C1 segment of cervical spinal cord (tissue), 14 donors: ENCODE measurements at places on chromosomes 12 and 14.

- DNase-seq, result no peak
Observed at GRCh38 chr12:11902525-11902875, 168.2 kb upstream of the BCL2L14 start.

DNA sequence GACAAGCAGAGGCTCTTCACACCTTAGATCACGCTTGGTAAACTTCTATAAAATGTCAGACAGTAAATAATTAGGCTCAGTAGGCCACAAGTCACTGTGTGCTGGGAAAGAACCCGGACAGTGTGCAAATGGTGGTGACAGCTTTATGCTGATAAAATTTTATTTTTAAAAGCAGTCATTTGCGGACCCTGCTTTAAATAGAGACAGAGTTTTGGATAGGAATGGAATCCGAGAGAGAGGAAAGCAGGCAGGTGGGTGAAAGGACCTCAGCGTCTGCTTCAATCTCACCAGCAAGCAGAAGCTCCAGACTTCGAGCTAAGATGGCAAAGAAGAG lies 21.4 kb downstream of the ANKLE2 start:
- DNase-seq, result no peak

DNA sequence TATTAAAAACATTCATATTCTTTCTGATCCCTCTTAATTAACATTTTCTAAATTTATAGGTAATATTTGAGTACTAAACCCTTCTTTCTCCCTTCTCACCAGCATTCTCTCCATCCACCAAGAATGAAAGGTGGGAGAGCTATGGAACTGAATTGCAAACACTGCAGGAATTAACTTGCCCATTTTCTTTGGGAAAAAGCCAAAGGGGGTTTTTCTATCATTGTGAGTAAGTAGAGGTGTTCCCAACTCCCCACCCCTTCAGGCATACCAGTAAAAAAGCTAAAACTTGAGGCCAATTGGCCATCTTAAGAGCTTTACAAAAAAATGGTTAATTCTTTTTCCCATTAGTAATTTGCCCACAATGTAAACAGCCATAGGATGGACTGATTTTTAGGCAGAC lies 23.7 kb downstream of the PCNX1 start:
- no peak for DNase-seq

GRCh38 chr12:13044906-13045299 lies 722 bp downstream of the FAM234B start:
- no peak for DNase-seq

GRCh38 chr12:79344855-79345847 lies 345.6 kb downstream of the PAWR start:
- DNase-seq, result no peak

DNA sequence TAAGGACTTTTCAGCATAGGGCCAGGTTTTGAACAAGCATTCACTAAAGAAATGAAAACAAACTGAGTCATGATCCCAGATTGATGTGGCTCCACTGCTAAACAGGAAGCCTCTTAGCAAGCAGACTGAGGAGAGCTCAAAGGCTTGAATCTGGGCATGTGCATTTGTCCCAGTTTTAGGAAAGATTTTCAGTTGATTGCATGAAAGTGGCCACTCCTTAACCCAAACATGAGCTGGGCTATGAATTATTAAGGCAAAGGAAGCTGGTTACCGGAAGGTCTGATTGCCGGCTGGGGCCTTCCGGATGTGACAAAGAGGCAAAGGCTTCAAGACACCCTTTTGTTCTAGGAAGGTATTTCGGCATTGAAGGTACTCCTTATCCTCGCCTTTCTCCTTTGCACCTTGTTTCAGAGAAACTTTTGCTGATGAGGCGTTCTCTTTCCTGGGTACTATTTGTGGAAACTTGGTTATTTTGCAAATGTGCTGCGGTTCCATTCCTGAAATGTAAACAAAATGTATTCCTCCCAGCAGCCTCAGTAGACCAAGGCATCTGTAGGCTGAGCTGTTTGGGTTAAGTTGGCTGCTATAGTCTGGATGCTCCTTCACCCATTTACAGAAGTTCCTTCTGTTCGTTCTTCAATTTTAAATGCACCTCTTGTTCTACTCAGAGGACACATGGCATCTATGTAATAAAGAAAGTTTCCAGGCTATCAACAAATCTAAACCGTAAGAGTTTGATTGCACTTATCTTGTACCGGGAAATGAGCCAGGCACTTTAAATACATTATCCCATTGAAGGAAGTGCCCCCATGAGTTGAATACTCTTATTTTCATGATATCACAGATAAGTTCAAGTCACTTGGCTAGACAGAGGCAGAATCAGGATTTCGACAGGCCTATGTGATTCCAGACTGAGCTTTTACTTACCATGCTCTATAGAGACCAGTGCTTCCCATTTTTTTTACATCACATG lies 115.6 kb upstream of the METAP2 start:
- no peak for DNase-seq
